ENCODE measurements at places on chromosomes 12 and 14. TPM values are rescaled to one million over a fixed set of nuclear protein-coding genes. Genes with fewer than 3 reads are reported as not detected.

DNA sequence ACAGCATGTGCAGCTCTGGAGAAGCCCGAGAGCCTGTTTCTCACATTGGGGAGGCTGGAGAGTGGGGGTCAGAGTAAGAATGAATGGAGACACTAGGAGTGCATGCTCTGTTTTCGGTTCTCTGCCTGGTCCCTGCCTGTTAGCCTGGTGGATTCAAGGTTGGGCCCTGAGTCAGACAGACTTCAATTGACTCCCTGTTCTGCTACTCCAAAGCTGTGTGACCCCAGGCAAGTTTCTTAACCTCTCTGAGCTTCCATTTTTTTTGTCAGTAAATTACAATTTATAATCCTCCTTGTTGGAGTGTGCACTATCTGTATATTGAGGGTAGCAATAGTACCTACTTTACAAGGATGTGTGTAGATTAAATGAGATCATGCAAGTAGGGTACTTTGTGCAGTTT is 102.6 kb upstream of the ESRRB start:
- H3K4me1 ChIP-seq = no peaks in the 10 kb centered on the region
- no peaks in the 10 kb centered on the region for H3K36me3 ChIP-seq
- no peak overlapping the region for H3K27ac ChIP-seq
- no peaks in the 10 kb centered on the region for H3K27me3 ChIP-seq
- DNase-seq = no peak

- no peaks in the 10 kb centered on the region for H3K36me3 ChIP-seq
- no peak overlapping the region for H3K4me3 ChIP-seq
- H3K27me3 ChIP-seq = no peaks in the 10 kb centered on the region
Observed at GRCh38 chr14:41957459-41957858, 350.8 kb downstream of the LRFN5 start.

DNA sequence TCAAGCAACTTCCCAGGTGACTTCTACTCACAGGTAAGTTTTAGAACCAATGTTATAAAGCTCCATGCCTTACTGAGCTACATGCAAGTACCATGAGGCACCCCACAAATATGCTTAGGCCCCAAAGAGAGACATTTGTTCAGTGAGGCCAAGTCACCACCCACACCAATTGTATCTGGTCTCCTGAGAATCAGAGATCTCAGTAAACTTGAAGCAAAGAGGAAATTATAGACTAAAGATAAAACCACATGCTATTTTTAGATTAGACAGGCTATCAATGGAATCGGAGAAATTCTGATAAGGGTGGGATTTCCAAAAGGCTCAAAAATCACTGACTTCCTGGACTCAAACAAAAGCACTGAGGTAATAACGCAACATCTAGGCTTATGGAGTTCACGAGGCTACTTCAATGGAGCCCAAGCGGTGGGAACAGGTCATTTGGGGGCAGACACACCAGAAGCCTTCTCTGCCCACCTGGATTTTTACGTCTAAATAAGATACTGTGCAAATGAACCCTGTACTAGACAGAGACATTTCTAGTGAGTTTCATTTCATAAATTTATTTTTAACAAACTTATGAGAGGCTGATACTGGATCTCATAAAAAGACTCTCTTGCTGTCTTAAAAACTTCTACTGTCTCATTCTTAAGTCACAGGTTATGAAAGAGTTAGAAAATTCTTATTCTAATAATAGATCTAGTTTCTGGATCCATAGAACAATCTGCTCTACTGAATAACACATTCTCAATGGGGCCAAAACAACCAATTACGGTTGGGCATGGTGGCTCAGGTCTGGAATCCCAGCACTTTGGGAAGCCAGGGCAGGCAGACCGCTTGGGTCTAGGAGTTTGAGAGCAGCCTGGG is 7.7 kb downstream of the SLC15A4 start:
- H3K27ac ChIP-seq = no peak overlapping the region
- no peaks in the 10 kb centered on the region for H3K4me1 ChIP-seq
- no peak for DNase-seq

Gene PRIM1
- total RNA-seq = 52.3 TPM

Gene FGF6
- total RNA-seq = not detected

Gene GALC
- total RNA-seq = 1.5 TPM
